NK-92 treated with Interleukin-12 subunit alpha and Interleukin-12 subunit beta, amount 100 ng/mL, for 24 hours (cell line): ENCODE measurements at places on chromosomes 12 and 14.

DNA sequence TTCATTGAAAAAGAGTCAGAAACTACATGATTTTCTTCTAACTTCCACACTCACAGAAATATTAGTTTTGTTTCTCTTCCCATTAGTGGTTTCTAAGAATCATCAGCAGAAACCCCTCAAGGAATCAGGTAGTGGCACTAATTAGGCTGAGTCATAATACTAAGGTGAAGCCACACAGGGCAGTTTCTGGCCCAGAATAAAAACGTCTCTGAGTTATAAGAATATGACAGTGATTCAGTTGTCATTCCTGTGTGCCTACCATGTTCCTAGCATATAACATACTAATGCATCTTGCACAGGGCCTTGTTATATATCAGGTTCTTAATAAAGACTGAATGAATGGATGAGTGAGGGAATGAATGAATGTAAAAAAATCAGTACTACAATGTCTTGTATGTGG is 206.0 kb upstream of the PLEKHG7 start:
- no peak for DNase-seq

DNA sequence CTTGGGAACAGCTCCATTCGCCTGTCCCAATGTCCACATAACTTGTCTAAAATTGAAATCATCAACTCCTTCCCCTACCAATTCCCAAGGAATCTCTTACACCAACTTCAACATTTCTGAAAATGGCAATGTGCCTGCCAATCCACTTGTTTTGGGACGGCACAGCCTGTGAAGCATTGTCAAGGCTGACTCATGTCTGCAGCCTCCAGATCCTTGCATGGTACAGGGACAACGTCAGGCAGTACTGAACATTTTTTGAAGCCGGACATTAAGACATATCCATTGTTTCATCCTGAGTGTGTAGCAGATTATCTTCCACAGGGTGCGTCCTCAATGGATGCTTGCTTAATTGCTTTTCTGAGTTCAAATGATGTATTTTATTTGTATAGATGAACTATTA is 794.1 kb downstream of the BCL11B start:
- DNase-seq, result no peak

DNA sequence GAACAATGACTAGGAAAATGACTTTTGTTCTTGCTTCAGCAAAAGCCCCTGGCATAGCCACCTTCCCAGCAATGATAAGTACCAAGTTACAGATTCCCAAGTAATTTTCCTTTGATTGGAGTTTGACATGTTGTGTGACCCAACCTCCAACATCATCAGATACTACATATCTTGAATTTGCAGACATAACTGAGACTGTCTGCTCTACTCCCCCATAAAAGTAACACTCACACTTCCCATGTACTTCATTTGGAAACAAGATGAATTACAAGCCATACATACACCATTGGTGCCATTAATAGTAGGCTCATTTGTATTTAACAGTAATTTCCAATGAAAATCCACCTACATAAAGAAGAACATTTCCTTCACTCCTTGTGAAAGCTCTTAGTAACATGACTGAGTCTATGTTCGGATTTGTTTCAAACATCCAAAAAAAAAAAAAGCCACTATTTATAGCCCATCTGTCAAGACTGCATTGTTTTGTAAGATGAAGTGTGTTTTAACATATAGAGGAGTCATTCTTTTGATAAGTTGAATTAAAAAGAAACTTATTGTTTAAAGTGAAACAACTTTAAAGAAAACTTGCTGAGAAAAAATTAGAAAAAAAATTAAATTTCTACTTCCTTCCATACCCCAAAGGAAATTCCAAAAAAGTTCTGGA is 12.0 kb upstream of the SLCO1A2 start:
- DNase-seq, result no peak

DNA sequence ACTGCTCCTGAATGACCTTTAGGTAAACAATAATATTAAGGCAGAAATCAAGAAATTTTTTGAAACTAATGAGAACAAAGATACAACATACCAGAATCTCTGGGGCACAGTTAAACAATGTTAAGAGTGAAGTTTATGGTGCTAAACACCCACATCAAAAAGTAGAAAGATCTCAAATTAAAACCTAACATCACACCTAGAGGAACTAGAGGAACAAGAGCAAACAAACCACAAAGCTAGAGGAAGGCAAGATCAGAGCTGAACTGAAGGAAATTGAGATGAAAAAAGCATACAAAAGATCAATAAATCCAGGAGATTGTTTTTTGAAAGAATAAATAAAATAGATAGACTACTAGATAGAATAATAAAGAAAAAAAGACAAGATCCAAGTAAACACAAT is 7.2 kb downstream of the OR8S1 start:
- DNase-seq, result no peak

DNA sequence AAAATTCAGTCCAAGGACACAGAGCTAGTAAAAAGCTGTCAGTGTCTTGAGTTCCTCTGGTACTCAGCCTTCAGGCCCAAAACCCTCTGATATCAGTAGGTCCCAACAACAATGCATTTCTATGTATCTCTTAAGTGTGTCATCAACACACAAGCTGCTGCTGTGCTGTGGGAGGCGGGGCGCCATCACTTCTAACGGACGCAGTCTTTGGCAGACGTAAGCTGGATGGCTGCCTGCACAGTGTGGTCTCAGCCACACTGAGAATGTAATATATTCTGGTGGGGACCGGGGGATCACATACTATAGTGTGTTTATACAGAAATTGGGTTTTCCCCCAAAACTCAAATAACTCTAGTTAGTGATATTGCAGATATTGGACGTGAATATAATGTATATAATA is 123.9 kb downstream of the SUDS3 start:
- no peak for DNase-seq

GRCh38 chr14:65461730-65462129 is 49.2 kb downstream of the FUT8 start:
- no peak for DNase-seq

DNA sequence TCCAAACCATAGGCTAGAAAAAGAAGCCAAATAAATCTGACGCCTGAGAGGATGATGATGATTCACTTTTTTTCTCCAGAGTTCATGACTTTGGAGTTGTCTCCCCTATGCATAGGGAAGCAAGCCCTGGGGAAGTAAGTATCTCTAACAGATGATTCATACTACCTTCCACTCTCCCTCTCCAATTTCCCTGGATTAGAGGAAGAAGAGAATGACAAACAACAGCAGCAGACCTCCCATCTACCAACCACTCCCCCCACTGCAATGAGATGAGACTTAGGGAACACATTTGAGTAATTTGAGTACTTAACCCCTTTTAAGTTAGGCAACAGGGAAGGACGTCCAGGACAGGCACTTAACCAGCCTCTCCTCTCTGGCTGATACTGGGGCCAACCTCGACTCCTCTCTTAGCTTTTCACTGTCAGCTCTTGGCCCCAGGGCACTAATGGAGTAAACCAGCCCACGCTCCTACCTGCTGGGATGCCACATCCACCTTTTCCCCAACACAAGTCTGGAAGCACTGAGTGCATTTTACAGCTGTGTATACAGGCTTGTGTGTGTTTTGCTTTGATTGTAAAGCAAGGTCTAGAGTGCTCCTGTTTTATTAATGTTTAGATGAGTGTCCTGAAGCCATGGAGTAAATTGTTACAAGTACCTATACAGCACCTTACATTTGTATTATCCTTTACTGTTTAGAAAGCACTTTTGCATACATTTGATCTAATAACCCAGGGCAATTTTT is 180.7 kb downstream of the PHLDA1 start:
- no peak for DNase-seq

- DNase-seq, result no peak
Measured at GRCh38 chr14:52391881-52392615, 77.9 kb downstream of the PTGER2 start.

GRCh38 chr14:104639885-104640548 is 35.4 kb upstream of the TMEM179 start:
- no peak for DNase-seq
